Activated CD8-positive, alpha-beta T cell treated with anti-CD3 and anti-CD28 coated beads, Interleukin-2, amount 10 ng/mL, durations not matched to agents 7 days and 5 days (primary cell): ENCODE measurements at places on chromosomes 16 and 17.
A peak's percentile ranks its signal among the peaks of the same experiment; 100 is the strongest.

- H3K27ac ChIP-seq = no peak overlapping the region
- no peaks in the 10 kb centered on the region for H3K36me3 ChIP-seq
- no peaks in the 10 kb centered on the region for H3K4me1 ChIP-seq
- peaks cover 24% of the 10 kb centered on the region for H3K27me3 ChIP-seq
These were observed 26.6 kb upstream of the GINS3 start for GRCh38 chr16:58365623-58366022.

GRCh38 chr16:998211-998610 lies 16.6 kb downstream of the SOX8 start:
- no peak overlapping the region for H3K4me3 ChIP-seq
- no peak for DNase-seq
- no peak overlapping the region for H3K27ac ChIP-seq
- H3K27me3 ChIP-seq = peaks cover 27% of the 10 kb centered on the region

DNA sequence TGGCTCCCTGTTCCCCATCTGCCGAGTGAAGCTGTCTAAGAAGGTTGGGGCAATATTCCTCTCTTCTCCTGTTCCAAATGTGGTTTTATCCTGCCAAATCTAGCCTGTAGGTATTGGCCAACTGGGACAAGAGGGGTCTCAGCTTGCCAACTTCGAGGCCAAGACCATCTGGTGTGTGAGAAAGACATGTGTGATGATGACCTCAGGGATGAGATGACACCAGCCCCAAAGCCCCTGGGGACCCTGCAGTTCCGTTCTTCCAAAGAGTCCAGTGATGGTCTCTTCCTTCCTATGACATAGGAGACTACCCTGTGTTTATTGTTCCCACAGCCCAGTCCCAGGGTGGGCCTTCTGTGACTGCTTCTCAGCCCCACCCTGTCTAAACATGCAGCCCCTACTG lies 34.8 kb upstream of the ADAMTS18 start:
- H3K4me3 ChIP-seq = no peak overlapping the region
- H3K36me3 ChIP-seq = no peaks in the 10 kb centered on the region
- no peak for DNase-seq
- H3K27ac ChIP-seq = no peak overlapping the region

DNA sequence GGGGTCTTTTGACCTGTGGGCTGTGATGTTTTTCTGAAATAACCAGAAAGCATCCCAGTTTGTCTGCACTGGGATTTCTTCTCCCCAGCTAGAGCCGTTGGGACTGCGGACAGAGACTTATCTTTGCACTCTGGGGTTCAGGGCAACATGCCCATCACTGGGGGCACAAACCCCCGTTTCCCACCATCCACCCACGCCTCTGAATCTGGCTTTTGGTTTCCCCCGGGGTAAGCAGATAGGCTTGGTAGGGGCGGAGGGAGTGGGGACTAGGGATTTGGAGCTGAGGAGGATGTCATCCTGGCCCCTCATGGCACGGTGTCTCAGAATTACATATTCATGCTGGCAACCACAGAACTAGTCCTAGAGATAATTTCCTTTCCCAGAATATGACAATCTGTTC lies 68.6 kb downstream of the CCDC182 start:
- peaks cover 19% of the 10 kb centered on the region for H3K36me3 ChIP-seq
- H3K4me3 ChIP-seq = no peak overlapping the region
- no peaks in the 10 kb centered on the region for H3K27me3 ChIP-seq
- no peak overlapping the region for H3K27ac ChIP-seq
- peaks cover 23% of the 10 kb centered on the region for H3K4me1 ChIP-seq
- DNase-seq = no peak

GRCh38 chr17:1764284-1764683 lies 2.4 kb downstream of the SERPINF1 start:
- H3K27ac ChIP-seq = peak overlapping the region; percentile 87
- peak; percentile 90 for DNase-seq
- H3K36me3 ChIP-seq = no peaks in the 10 kb centered on the region
- peaks cover 34% of the 10 kb centered on the region for H3K4me1 ChIP-seq

DNA sequence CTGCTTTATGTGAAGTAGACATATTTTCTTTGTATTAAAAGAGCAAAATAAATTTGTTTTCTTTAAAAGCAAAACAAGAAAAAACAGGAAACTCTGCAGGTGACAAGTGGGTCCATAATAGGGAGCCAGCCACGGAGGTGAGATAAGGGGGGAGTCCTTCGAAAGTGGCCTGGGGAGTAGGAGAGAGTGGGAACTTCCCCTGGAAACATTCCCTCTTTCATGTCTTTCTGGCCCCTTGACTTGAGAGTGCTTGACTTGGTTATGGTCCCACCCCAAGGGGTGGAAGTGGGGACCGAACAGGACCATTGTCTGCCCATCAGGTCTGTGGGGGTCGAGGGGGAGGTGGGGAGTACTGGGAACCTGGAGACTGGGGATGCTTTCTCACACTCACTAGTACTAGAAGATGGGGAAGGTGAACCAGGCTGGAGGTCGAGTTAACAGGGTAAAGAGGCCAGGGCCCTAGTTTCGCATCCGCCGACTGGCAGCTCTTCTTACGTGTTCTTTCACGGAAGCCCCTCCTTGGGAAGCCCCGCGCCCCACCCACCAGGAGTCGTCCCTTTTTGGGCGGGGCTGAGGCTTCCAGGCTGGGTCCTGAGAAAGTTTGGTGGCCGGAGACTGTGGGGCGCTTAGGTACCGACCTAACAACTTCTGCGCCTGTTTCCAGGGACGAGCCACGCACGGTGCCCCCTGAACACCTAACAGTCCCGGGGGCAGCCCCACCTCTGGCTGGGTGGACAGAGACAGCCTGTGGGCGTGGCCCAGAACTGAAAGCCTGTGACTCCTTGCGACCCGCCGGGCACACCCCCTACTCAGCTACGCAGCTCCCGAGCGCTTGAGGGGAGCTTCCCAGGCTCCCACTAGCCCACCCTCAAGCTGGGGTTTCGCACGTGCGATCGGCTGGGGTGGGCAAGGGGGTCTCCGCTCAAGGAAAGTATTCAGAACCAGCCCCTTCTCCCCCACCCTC lies 790 bp downstream of the TRADD start:
- H3K4me1 ChIP-seq = peaks cover 70% of the 10 kb centered on the region
- peak overlapping the region; percentile 94 for H3K27ac ChIP-seq
- DNase-seq = peak; percentile 88
- H3K4me3 ChIP-seq = peak overlapping the region; percentile 96

- peaks cover 20% of the 10 kb centered on the region for H3K27me3 ChIP-seq
- H3K4me1 ChIP-seq = no peaks in the 10 kb centered on the region
- no peak for DNase-seq
- no peak overlapping the region for H3K4me3 ChIP-seq
- H3K27ac ChIP-seq = no peak overlapping the region
- no peaks in the 10 kb centered on the region for H3K36me3 ChIP-seq
These were observed 15.3 kb downstream of the TMEM98 start for GRCh38 chr17:32943206-32943605.

DNA sequence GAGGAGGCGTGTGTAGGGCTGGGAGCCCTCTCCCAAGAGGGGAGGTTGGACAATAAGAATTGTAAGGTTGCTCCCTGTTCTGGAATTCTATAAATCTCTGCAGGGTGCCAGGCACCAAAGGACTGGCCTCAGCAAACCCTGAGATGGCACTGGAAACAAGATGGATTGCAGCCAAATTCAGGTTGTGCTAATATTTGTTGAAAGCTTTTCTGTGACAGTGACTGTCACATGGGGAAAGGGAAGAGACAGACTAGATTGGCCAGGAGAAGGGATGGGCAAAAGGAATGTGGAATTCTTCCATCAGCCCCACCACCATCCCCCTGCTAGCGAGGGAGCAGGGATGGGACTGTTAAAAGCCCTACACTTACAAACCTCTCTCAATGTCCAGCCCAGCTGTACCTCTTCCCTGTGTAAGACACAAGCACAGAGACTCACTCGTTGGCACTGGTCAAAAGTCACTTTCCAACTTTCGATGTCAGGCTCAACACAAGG lies 62.4 kb downstream of the SOX9 start:
- no peak for DNase-seq
- no peaks in the 10 kb centered on the region for H3K36me3 ChIP-seq
- no peaks in the 10 kb centered on the region for H3K27me3 ChIP-seq
- H3K4me3 ChIP-seq = no peak overlapping the region

GRCh38 chr17:20926532-20926931 lies 116.3 kb downstream of the USP22 start:
- H3K27me3 ChIP-seq = peaks cover 15% of the 10 kb centered on the region
- H3K27ac ChIP-seq = no peak overlapping the region
- no peak overlapping the region for H3K4me3 ChIP-seq
- H3K4me1 ChIP-seq = peaks cover 2% of the 10 kb centered on the region
- no peaks in the 10 kb centered on the region for H3K36me3 ChIP-seq
- no peak for DNase-seq

DNA sequence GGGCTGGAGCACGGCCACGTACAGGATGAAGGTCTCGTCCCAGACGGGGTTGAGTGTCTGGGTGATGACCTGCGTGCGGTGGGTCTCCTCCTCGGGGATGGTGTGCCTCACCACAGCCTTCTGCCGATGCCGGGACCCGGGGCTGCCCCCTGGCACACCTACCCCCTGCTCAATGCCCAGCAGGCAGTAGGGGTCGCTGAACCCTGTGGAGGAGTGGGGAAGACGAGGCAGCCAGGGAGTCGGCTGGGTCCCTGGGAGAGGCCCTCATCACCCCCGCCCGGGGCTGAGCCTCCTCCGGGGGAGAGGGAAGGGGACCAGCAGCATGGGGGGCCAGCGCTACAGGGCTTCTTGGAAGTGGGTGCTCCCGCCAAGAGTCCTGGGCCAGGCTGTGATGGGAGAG lies 1.8 kb downstream of the UNC13D start:
- peaks cover 31% of the 10 kb centered on the region for H3K4me1 ChIP-seq
- DNase-seq = no peak
- peak overlapping the region; percentile 91 for H3K4me3 ChIP-seq
- H3K36me3 ChIP-seq = peaks cover 53% of the 10 kb centered on the region

DNA sequence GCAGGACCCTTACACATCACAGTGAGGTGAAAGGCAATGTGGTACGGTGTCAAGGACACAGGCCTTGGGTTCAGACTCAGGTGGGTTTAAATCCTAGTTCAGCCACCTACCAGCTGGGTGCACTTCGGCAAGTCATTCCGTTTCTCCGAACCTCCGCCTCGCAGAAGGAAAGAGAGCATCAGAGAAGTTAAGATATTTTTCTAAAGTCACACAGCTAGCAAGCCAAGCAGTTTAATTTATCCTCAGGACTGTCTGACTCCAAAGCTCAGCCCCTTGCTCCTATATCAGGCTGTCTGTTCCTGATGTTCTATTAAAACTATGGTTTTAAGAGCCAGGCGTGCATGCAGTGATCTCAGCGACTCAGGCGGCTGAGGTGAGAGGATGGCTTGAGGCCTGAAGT lies 65.1 kb downstream of the GP2 start:
- no peak overlapping the region for H3K4me3 ChIP-seq
- no peaks in the 10 kb centered on the region for H3K27me3 ChIP-seq
- H3K36me3 ChIP-seq = no peaks in the 10 kb centered on the region

GRCh38 chr16:48432136-48432535 lies 46.9 kb upstream of the SIAH1 start:
- no peak overlapping the region for H3K4me3 ChIP-seq
- H3K27ac ChIP-seq = peak overlapping the region; percentile 51
- H3K27me3 ChIP-seq = no peaks in the 10 kb centered on the region
- no peaks in the 10 kb centered on the region for H3K36me3 ChIP-seq

GRCh38 chr17:2904135-2904534 lies 107.9 kb downstream of the RAP1GAP2 start:
- H3K27me3 ChIP-seq = peaks cover 2% of the 10 kb centered on the region
- H3K27ac ChIP-seq = no peak overlapping the region
- H3K4me1 ChIP-seq = no peaks in the 10 kb centered on the region
- H3K36me3 ChIP-seq = no peaks in the 10 kb centered on the region
- DNase-seq = no peak
- no peak overlapping the region for H3K4me3 ChIP-seq

DNA sequence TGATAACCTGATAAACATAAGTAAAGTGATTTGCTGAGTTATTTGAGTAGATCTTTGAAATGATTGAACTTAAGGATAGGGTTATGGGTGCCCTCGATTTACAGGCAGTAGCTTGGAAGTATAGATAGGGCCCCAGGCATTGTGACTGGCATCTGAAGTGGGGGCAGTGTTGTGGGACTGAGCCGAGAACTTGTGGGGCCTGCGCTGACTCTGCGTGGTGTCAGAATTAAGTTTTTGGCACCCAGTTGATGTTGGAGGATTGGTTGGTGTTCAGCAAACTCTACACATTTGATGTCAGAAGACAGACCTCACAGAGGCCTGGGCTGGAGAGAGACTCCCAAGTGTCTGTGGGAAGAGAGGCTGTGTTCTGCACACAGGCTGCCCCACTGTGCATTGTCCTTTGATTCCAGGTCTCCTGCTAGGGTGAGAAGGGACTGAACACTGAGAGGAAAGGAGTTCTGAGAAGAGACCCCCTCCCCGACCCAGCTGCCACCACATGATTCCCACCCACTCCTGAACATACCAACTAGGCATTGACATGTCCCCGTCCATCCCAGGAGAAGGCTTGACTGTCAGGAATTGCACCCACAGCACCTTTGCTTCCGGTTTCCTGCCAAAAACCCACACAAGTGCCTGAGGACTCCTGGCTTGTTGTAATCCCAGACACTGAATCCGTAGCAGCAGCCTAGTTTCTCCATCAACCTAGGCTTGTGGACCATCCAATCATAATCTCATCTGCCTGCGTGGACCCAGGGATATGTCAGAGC lies 4.5 kb downstream of the ZNF267 start:
- H3K27me3 ChIP-seq = no peaks in the 10 kb centered on the region
- peaks cover 85% of the 10 kb centered on the region for H3K36me3 ChIP-seq
- no peak for DNase-seq
- H3K4me1 ChIP-seq = peaks cover 79% of the 10 kb centered on the region
- H3K4me3 ChIP-seq = peak overlapping the region; percentile 90
- H3K27ac ChIP-seq = peak overlapping the region; percentile 82

DNA sequence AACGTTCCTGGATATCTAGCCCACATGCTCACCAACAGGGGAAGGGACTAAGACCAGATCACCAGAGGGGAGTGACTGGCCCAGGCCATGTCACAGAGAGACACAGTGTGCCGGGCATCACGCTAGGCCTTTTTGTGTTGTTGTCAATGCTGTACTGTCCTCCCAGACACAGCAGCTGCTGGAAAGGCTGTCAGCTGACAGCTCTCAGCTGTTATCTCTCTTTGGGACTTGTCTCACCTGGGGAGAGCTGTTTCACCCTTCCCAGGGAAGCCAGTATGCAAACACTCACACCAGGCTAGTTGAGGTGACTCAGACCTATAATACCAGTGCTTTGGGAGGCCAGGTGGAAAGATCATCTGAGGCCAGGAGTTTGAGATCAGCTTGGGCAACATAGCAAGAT lies 19.4 kb downstream of the UNC45B start:
- no peaks in the 10 kb centered on the region for H3K36me3 ChIP-seq
- no peaks in the 10 kb centered on the region for H3K27me3 ChIP-seq
- peaks cover 29% of the 10 kb centered on the region for H3K4me1 ChIP-seq
- H3K4me3 ChIP-seq = no peak overlapping the region
- no peak overlapping the region for H3K27ac ChIP-seq

- H3K36me3 ChIP-seq = peaks cover 6% of the 10 kb centered on the region
- DNase-seq = no peak
- peaks cover 26% of the 10 kb centered on the region for H3K4me1 ChIP-seq
- H3K27me3 ChIP-seq = no peaks in the 10 kb centered on the region
These were observed 5.1 kb downstream of the PITPNA start for GRCh38 chr17:1557355-1558095.

GRCh38 chr17:29663155-29663554 lies 40.4 kb upstream of the CORO6 start:
- no peak overlapping the region for H3K4me3 ChIP-seq
- no peaks in the 10 kb centered on the region for H3K27me3 ChIP-seq
- H3K4me1 ChIP-seq = peaks cover 28% of the 10 kb centered on the region
- no peak overlapping the region for H3K27ac ChIP-seq
- peaks cover 55% of the 10 kb centered on the region for H3K36me3 ChIP-seq
- DNase-seq = no peak
